Right cardiac atrium (tissue), 5 donors: ENCODE measurements at places on chromosomes 6 and 20. TPM values are rescaled to one million over a fixed set of nuclear protein-coding genes. Genes with fewer than 3 reads are reported as not detected.

Gene BTN1A1
- not detected for total RNA-seq

Gene LY6G6F
- total RNA-seq = not detected

Gene CCND3
- total RNA-seq = 59.6 TPM

Gene SLC17A1
- total RNA-seq = not detected

Gene LPA
- total RNA-seq = not detected

Gene MACROD2
- 3.8 TPM for total RNA-seq

Gene NANP
- total RNA-seq = 4.6 TPM

Gene HRH3
- not detected for total RNA-seq

Gene ABT1
- 9.3 TPM for total RNA-seq

Gene MARCKS
- 20.7 TPM for total RNA-seq

Gene TBX18
- total RNA-seq = 10.4 TPM

Gene KIF25
- total RNA-seq = 0.29 TPM

Gene UST
- total RNA-seq = 5.9 TPM

Gene EEF1A2
- 936 TPM for total RNA-seq

Gene ADGRF5
- 27.1 TPM for total RNA-seq

Gene SIM1
- total RNA-seq = not detected

Gene HLA-DOA
- total RNA-seq = 1.6 TPM

Gene BACH2
- total RNA-seq = 1.5 TPM

Gene CCM2L
- 6.2 TPM for total RNA-seq

Gene CCN5
- total RNA-seq = 96.9 TPM

Gene ANGPT4
- not detected for total RNA-seq

Gene CLIC5
- total RNA-seq = 115 TPM

Gene MAVS
- total RNA-seq = 32.6 TPM

Gene POU5F1
- total RNA-seq = 0.34 TPM

Gene TMC2
- not detected for total RNA-seq

Gene TRIM31
- total RNA-seq = not detected

Gene CNBD2
- 3.8 TPM for total RNA-seq

Gene CFAP61
- 0.75 TPM for total RNA-seq

Gene CTSZ
- 137 TPM for total RNA-seq

Gene BTNL2
- total RNA-seq = not detected

Gene PRRT1
- 1.8 TPM for total RNA-seq

Gene SNAP91
- total RNA-seq = not detected

Gene KAT14
- total RNA-seq = 13.4 TPM

Gene TFAP2B
- total RNA-seq = not detected

Gene EYS
- total RNA-seq = not detected

Gene IL20RA
- total RNA-seq = 2.1 TPM

Gene MCCD1
- total RNA-seq = not detected

Gene ZNF343
- 8.9 TPM for total RNA-seq

Gene ATP6V1G2
- total RNA-seq = 1.7 TPM

Gene THBD
- total RNA-seq = 48.1 TPM

Gene NKAIN2
- 1.3 TPM for total RNA-seq

Gene RNF217
- total RNA-seq = 15.1 TPM

Gene MAS1
- total RNA-seq = 0.03 TPM

Gene TMEM74B
- 4.7 TPM for total RNA-seq

Gene INSM1
- total RNA-seq = not detected

Gene RBM24
- total RNA-seq = 173 TPM

Gene TMEM244
- not detected for total RNA-seq

Gene ZNF334
- total RNA-seq = 1.1 TPM

Gene MAPK14
- total RNA-seq = 36.5 TPM
